ENCODE measurements at places on chromosomes 4 and X. TPM values are rescaled to one million over a fixed set of nuclear protein-coding genes. Genes with fewer than 3 reads are reported as not detected.
A peak's percentile ranks its signal among the peaks of the same experiment; 100 is the strongest.

Gene NHS
- total RNA-seq: not detected

Gene ADAMTS3
- 18.0 TPM for total RNA-seq

Gene FAM50A
- total RNA-seq: 65.2 TPM

Gene KLKB1
- total RNA-seq: not detected

- H3K27ac ChIP-seq: no peak overlapping the region
- peaks cover 10% of the 10 kb centered on the region for H3K4me1 ChIP-seq
- no peak overlapping the region for H3K4me3 ChIP-seq
- no peak for DNase-seq
- H3K27me3 ChIP-seq: peaks cover 67% of the 10 kb centered on the region
These were observed 66.5 kb downstream of the ADRA2C start for GRCh38 chr4:3832536-3833220.

- H3K36me3 ChIP-seq: peaks cover 3% of the 10 kb centered on the region
- H3K27me3 ChIP-seq: no peaks in the 10 kb centered on the region
- peaks cover 42% of the 10 kb centered on the region for H3K4me1 ChIP-seq
- peak overlapping the region; percentile 54 for H3K27ac ChIP-seq
- no peak for DNase-seq
- no peak overlapping the region for H3K4me3 ChIP-seq
These were observed 51.8 kb downstream of the TMEM131L start for GRCh38 chr4:153518001-153518400.
